ENCODE measurements at places on chromosomes 1 and 21.

- DNase-seq = no peak
These were observed 27.1 kb downstream of the SAMSN1 start for GRCh38 chr21:14519000-14519399.

DNA sequence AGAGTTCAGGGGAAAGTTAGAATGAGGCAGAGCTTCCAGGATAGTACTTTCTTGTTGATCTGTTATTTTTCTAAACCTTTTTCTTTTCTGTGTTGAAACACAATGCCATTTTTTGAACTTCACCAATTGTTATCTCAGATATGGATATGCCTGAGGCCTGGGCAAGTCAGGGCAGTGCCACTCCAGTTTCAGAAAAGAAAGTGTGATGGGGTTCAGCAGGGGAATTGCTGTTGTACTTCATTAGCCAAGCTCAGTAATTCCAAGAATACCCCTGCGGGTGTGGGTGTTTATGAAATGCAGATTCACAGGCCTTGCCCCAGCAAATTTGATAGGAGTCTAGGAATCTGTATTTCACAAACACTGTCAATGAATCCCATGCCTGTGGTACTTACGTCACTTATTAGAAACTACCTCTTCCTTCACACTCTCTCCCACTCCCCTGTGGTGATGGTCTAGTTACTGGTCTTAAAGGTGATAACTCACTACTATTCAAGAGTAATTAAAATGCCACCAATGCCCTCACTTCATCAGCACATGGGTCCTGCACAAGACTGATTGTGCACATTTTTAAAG lies 142.3 kb downstream of the PBX1 start:
- DNase-seq = no peak

DNA sequence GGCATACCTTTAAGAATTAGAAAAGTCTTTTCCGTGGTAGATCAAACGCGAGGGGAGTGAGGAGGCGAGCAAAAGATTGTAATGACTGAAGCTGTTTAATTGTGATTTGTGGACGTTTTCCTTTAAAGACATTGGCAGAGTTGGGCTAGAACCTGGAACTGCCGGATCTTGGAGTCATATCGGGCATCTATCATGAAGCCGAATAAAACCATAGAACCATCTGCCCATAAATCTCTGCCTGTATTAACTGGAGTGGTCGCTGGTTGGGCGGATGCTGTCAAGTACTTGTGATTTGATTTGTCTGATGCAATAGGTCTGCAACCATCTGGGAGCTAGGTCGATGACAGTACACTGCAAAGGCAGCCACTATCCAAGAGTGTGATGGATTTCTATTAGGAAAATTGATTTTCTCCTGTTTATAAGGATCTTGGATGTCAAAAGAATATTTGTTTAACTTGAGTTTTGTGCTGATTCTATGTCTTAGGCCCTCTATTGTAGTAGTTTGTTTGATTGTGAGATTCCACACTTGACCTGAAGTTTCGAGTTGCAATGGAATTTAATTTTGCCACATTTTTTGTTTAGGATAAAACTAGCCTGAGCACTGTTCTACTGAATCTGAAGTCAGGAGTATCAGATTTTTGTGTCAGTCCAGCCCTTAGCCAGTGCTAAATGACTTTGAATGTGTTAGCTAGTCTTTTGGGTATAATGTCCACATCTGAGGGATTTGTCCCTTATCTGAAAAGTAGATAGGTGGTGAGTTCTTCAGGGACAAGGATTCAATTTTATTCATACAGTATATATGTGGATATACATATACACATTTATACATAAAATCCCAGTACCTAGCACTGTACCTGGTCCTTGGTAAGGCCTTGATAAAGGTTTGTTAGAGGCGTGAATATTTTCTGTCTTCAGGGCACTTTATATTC lies 1.2 kb downstream of the SARS1 start:
- DNase-seq = peak; percentile 76

- no peak for DNase-seq
These were observed 255.4 kb downstream of the TNR start for GRCh38 chr1:175487956-175488355.

DNA sequence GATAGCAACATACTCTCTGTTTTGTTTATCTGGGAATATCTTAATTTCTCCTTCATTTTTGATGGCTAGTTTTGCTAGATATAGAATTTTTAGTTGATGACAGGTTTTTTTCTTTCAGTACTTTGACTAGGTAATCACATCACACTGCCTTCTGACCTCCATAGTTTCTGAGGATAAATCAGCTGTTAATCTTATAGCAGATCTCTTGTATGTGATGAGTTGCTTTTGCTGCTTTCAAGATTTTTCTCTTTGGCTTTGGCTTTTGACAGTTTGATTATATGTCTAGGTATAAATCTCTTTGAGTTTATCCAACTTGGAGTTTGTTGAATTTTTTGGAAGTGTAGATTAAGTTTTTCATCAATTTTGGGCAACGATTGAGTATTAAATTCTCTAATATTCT lies 142.6 kb downstream of the ZNF644 start:
- peak; percentile 7 for DNase-seq

- no peak for DNase-seq
These were observed 578 bp upstream of the SESN2 start for GRCh38 chr1:28258628-28259251.

DNA sequence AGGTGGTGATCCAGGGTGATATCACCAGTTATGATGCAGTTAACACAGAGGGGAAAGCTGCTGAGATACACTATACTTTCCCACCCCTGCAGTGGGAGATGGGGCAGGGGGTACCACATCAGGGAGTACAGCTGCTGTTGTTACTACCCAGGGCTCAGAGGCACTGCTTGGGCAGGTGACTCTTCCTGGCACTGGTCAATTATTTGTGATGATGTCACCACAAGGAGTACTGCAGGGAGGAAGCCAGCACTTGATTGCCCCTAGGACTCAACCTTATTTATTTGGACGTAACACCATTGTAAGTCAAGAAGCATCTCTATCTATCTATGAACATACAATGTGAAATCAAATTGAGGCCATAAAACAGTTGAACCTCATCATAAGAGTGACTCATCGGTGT lies 10.1 kb downstream of the IFNAR1 start:
- DNase-seq = no peak

DNA sequence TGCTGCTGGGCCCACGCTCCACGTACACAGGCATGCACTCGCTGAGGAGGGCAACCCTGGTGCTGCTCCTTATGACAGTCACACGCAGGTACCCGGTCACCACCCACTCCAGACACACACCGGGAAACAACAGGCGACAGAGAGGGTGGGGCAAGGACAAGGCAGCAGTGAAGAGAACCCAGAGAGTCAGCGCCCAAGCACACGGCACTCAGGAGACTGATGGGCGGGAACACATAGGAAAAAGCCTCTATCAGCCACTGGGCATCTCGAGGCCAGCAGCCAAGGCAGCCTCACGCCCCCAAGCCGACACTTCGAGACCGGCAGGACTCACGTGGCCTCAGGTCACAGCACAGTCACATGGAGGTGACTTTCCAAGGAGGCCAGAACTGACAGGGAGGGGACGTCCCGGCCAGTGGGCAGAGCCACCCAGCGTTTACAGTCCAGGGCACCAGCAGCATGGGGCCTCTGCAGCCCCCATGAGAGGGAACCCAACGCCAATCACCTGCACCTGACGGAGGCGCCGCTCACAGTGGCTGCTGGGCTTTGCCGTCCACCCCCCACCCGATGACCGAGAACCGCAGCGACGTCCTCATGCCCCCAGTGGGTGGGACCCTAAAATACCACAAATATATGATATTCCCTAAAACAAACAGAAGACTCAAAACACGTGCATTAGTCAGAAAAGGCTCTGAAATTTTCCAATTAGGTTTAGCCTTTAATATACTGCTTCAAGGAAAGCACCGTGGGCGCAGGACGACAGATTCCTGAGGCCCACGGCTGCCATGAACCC lies 19.7 kb downstream of the PTTG1IP start:
- DNase-seq = no peak

- peak; percentile 52 for DNase-seq
These were observed 2.0 kb downstream of the FCER1G start for GRCh38 chr1:161216945-161217712.

DNA sequence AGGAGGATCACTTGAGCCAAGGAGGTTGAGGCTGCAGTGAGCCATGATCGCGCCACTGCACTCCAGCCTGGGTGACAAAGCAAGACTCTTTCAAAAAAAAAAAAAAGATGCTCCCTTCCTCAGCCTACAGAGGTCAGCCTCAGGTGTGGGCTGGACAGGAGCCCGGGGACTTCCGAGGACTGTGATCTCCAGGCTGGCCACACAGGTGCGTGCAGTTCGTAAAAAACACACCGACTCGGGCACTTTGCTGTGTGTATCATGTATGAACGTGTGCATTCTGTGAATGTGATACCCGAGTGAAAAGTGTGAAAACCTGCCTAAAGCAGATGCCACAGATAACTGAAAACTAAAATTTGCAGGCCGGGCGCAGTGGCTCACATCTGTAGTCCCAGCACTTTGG lies 8.4 kb upstream of the CCDC27 start:
- no peak for DNase-seq

DNA sequence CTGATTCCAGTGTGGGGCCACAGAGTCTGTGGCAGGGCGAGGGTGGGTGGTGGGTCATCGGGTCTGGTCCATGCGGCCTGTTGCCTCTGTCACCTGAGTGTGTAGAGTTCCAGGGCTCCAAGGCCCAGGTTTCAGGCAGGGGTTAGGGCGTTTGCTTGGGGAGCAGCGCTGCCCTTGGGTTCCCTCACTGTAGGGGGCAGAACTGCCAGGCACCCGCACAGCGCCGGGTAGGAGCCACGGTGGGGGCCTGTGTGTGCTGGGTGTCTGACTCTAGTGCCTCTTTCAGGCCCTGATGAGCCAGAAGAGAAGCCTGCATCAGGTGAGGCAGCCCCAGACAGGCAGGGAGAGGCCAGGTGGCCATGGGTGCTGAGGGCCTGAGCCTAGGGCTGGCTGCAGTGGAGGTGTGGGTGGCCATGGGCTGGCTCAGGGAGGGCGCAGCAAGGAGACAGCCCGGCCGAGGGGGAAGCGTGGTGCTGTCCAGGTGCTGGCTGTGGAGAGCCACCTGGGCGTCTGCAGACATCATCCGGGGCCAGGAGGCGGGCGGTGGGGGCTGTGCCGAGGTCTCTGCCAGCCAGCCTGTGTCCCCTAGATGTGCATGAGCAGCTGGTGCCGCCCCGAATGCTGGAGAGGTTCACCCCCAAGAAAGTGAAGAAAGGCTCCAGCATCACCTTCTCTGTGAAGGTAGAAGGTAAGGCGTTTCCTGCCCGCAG lies 72.3 kb downstream of the TRIM11 start:
- DNase-seq = no peak

- DNase-seq = peak; percentile 33
These were observed 37.0 kb downstream of the CAPN8 start for GRCh38 chr1:223628233-223629125.

- DNase-seq = peak; percentile 44
These were observed 1.2 kb downstream of the VAV3 start for GRCh38 chr1:107963601-107964335.

DNA sequence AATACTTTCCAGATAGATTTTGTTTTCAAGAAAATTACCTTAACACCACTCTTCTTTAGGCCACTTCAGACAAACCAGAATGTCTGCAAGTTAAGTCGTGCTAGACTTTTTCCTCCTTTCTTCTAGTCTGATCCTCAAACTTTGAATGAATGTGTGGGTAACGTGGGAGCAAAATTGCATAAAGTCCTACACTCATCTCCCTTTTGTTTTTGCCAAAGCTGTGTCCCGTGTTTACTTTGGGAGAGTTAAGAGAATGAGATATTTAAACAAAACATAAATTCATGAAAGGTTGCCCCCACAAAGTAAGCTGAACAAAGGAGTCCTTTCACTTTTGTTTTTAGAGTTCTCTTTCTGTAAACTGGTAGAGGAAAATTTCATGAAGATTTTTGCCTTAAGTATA lies 16.9 kb upstream of the VAMP3 start:
- no peak for DNase-seq

DNA sequence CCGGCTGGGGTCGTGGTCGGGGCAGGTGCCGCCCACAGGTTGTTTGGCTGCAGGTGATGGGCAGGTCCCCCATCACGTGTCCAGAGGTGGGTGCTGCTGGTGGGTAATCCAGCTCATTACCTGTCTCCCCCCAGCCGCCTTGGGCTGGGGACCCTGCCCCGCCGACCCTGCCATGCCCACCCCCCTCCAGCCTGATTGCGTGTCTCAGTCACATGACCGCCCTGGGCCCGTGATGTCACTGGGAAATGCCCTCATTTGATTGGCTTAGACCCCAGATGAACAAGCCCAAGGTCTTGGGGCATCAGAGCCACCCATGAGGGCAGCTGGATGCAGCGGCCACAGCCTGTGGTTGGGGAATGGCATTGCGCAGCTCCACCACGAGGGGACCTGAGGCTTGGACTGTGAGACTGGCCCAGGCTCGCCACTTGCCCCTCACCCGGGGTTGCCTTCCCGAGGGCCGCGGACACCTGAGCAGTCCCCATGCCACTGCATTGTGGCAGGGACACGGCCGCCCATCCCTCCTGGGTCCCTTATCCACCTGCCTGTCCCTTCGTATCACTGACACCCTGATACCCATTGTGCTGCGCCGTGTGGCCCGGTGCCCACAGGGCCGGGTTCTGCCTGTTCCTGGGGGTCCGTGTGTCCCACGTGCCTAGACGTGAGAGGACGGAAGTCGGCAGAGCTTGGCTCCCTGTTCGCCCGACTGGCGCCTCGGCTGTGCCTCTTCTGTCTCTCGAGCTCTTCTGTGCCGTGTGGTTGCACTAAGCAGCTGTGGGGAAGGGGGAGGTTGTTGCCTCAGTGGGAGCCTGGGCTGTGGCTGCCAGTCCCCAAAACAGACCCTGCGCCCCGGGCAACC lies 68.0 kb downstream of the FAAP20 start:
- DNase-seq = no peak

DNA sequence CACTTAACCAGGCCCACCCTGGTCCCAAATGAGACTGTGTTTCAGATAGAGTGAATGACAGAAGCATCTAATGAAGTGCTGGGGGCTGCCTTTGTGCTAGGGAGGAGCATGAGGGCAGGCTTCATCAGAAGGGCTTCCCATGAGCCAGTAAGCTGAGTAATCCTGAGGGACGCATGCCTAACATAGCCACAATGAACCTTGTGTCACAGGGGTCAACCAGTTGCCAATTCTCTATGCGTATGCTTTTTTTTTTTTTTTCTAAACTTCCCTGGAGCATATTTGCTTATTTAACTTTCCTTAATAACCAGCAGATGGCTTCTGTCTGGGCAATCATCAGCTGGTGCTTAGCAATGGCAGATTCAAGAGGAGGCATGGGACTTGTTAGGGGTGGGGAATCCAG lies 25.5 kb upstream of the CYP2J2 start:
- DNase-seq = no peak

GRCh38 chr21:46552274-46552673 lies 52.6 kb downstream of the S100B start:
- no peak for DNase-seq

GRCh38 chr1:173422456-173422976 lies 54.6 kb upstream of the PRDX6 start:
- DNase-seq = no peak

DNA sequence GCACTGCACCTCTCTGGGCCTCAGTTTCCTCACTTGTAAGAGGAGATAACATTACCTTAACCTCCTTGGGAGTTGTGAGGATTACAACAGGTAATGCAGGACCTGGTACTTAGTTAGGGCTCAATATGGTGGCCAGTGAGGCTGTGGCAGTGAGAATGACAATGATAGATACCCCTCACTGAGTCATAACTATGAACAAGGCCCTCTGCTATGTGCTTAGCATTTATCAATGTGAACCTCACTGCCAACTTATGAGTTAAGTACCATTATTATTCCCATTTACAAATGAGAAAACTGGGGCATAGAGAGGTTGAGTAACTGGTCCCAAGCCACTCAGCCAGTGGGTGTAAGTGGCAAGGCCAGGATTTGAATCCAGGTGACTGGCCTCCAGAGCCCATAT lies 64.4 kb downstream of the HMGB4 start:
- DNase-seq = peak; percentile 31

Data from astrocyte of the hippocampus (primary cell).